ENCODE measurements at places on chromosomes 3 and 15.

DNA sequence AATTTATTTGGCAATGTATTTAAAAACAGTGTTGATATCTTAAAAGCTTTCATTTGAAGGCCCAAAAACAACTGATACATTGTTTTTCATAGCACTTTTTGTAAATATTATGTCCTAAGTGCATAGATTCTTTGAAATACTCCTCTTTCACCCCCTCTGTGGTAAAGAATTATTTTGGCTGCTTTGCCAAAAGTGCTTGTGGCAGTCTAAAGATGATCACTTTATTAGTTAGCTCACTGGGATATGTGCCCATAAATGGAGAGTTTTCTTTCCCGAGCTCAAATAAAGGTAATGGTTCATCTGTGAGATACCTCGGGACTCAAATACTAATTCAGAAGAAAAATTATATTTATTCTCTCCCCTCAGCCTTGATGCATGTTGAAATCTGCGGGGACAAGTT is 16.7 kb downstream of the AKAP13 start:
- no peak for DNase-seq

- no peak for DNase-seq
Measured at GRCh38 chr15:85609492-85609891, 185.2 kb downstream of the KLHL25 start.

GRCh38 chr15:89775815-89776214 is 317 bp upstream of the MESP2 start:
- no peak for DNase-seq

DNA sequence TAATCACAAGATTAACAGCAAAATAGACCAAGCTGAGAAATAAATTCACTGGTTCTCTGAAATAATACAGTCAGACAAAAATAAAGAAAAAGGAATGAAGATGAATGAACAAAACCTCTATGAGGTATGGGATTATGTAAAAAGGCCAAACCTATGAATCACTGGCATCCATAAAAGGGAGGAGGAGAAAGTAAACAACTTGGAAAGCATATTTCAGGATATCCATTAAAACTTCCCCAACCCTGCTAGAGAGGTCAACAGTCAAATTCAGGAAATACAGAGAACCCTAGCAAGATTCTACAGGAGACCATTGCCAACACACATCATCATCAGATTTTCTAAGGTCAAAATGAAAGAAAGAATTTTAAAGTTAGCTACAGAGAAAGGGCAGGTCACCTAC is 649.7 kb upstream of the CBLB start:
- DNase-seq, result no peak

DNA sequence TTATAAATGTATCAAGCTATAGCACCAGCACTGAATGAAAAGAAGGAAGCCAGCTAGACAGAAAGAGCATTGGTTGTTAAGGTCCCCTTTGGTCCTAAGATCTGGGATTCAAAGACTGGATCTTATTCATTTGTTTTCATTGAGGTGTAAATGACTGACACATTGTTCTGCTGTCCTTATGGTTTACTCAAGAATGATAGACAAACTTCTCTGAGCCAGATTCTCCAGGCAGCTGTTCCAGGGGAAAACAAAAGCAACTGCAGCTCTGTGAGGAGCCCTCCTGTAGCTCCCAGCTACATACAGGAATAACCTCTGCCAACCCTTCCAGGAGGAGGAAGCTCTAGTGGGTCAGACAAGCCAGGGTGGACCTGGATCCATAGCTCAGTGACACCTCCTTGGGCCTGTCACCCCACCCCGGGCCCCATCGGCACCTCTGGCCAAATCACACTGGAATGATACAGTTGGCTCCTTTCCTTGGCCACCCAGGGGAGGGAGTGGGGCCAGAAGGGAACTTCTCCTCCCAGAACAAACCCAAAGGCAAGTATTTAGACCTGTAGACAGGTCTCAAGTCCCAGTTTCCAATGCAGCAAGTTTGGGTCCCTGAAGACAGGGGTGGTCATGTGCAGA is 57.8 kb downstream of the ZNF621 start:
- no peak for DNase-seq

- no peak for DNase-seq
Measured at GRCh38 chr15:93460717-93461116, 371.7 kb upstream of the RGMA start.

- no peak for DNase-seq
Measured at GRCh38 chr3:37833302-37834186, 28.1 kb upstream of the CTDSPL start.

- no peak for DNase-seq
Measured at GRCh38 chr3:124966521-124967445, 32.2 kb upstream of the MUC13 start.

All from left kidney (tissue), 8 donors.